ENCODE measurements at places on chromosomes 5 and 9.

DNA sequence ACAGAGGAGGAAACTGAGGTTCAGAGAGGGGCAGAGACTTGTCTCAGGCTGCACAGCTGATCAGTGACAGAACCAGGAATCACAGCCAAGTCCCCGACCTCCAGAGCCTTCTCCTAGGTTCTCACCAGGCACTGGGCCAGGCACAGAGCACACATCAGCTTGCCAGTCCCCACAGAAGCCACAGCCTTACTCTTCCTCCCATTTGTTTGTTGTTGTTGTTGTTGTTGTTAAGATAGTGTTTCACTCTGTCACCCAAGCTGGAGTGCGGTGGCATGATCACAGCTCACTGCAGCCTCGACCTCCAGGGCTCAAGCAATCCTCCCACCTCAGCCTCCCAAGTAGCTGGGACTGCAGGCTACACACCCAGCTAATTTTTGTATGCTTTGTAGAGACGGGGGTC, 41.4 kb downstream of the NAIF1 start:
- no peak for DNase-seq

DNA sequence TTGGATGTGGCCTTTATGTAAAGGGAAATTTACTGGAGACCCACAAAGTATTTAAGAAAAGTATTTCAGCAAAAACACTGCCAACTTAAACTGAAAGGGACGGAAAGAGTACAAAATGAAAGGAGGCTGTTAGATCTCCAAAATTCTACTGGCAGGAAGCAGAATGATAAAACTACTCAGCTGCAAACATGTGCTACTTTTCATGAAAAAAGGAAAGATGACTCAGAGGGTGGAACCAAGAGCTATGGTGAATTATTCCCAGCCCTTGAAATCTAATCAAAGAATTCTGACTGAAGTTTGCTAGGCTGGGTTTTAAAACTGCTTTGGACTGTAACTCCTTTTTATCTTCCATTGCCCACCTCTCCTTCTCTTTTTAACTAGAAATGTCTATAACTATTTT, 58.6 kb upstream of the ZBED3 start:
- DNase-seq, result no peak

DNA sequence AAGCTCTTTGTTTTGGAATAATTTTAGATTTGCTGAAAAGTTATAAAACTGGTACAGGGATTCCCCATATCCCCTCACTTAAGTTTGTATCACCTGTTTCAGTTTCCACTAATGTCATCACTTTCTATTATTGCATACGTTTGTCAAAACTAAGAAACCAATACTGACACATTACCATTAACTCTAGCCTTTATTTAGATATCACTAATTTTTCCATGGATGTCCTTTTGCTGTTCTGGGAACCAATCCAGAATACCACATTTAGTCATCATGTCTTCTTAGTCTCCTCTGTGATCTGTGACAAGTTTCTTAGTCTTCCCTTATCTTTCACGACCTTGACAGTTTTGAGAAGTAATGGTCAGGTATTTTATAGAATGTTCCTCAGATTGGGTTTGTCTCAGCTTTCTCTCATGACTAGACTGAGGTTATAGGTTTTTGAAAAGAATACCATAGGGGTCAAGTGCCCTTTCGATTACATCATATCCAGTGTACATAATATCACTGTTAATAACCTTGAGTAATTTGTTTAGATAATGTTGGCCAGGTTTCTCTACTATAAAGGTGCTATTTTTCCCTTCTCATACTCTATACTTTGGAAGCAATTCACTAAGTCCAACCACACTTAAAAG, 51.9 kb upstream of the NMUR2 start:
- no peak for DNase-seq

GRCh38 chr5:135239453-135240282, 159.4 kb downstream of the MACROH2A1 start:
- DNase-seq, result no peak

DNA sequence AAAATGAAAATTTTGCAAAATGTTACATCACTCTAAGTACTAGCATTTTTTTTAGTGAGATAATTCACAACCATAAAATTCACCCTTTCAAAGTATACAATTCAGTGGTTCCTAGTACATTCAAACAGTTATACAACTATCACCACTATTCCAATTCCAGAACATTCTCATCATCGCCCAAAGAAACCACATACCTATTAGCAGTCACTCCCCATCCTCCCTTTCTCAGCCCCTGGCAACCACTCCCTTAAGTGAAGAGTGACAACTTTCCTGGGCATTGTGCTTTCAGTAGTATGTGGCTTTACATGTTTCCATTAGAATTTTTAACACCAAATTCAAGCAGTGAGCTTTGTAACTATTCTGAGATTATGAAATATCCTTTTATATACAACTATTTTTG, 81.4 kb downstream of the RASEF start:
- DNase-seq, result no peak

GRCh38 chr9:134060546-134060945, 7.3 kb downstream of the BRD3 start:
- no peak for DNase-seq

DNA sequence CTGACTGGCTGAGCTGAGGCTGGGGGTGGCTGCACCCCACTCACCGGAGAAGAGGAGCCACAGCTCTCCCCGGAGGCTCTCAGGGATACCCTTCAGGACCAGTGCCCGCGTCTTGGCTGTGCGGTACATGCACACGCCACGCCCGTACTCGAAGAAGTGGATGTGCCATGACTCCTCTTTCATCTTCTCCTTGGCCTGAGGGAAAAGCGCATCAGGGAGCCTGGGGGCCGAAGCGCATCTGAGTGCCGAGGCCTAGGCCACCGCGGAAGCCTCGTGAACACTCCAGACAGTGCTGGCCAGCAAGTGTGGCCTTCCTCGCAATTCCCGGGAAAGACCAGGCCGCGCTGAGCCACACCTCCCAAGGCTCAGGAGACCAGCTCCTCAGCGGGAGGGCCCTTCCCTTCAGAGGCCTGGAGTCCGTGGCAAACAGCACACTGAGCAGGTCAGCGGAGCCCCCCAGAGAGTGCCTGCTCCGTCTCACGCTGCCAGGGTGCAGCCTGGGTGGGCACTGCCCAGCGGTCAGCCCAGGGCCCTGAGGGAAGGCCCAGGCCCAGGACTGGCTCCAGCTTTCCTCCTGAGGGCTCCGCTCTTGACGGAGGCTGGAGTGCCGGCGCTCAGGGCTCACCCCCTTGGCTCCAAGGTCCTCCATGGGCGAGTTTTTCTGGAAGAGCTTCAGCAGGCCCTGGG, 20.5 kb upstream of the MRNIP start:
- DNase-seq, result no peak

- DNase-seq, result no peak
Measured at GRCh38 chr9:36816371-36816770, 217.7 kb downstream of the PAX5 start.

DNA sequence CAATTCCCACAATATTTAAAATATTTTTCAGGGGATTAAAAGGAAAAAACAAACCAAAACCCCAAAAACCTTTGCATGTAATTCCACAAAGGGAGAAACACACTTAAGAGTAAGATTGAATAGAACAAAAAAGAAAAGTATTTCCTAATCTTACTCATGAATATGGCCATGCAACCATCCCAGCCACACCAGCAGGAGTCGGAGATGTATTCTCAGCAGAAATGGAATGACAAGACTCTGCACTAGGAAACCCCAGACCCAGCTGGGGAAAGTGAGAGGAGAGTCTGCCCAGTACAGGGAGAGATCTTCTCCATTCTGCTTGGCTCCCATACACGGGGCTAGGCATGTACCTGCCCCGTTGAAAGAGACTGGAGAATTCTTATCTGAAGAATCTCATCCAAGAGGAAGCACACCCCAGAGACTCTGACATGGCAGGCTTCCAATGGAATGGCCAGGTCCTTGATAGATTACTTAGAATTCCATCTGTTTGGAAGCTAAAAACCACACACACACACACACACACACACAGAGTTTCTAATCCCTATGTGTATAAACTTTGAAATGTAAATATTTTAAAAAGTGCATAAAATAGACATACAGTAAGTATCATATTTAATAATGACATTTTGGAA, 118.8 kb downstream of the GADD45G start:
- DNase-seq, result no peak

DNA sequence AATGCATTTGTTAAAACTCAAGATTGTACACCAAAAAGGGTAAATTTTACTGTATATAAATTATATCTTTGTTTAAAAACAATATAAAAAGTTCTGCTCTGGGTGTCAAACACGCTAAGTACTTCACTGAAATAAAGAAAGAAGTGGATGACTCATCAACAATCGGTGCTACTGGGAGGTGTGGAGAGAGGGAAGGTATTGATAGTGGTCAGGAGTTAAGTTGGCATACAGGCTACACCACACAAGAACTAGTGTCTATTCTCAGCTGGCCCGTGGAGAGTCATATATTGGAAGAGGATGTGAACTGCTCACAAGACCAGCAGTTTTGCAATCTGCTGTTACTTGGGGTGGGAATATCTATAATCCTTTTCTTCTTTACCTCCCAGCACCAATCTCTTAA, 145.7 kb upstream of the TRPC7 start:
- no peak for DNase-seq

DNA sequence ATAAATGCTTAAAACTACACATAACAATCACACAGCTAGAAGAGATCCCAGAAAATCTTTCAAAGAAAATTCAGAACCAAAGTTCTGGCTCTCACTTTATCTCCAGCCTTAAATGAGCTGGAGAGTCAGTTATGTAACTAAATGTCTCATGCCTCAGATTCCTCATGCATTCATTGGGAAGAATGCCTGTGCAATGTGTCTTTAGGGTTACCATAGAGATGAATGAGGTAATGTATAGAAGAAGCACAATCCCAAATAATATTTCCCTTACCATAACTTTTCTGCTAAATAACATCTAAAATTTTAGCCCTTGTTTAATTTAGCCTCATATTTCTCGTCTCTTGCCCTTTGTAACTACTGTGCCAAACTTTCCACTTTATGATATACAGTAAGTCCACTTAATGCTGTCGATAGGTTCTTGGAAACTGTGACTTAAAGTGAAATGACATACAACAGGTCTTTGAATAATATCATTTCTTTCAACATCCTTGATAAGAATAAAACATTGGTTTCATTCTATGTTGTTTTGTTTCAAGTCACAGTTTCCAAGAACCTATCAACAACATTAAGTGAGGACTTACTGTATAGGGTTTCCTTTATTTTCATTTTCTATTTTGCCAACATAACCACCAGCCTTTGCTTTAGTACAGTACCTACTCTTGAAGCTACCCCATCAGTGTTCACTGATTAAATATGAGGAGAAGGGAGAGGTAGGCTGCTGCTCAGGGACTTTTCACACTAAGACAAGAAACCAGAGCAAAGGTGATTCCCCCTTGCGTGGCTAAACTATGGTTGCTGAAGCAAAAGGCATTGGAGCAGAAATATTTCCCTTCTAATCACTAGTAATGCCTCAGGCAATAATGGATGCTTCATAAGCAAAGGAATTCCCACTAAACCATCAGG, 295.7 kb upstream of the PTGER4 start:
- peak; percentile 52 for DNase-seq

GRCh38 chr9:107566611-107567061, 77.1 kb upstream of the KLF4 start:
- no peak for DNase-seq

GRCh38 chr5:59125011-59125961, 542.4 kb downstream of the RAB3C start:
- DNase-seq, result peak; percentile 20

DNA sequence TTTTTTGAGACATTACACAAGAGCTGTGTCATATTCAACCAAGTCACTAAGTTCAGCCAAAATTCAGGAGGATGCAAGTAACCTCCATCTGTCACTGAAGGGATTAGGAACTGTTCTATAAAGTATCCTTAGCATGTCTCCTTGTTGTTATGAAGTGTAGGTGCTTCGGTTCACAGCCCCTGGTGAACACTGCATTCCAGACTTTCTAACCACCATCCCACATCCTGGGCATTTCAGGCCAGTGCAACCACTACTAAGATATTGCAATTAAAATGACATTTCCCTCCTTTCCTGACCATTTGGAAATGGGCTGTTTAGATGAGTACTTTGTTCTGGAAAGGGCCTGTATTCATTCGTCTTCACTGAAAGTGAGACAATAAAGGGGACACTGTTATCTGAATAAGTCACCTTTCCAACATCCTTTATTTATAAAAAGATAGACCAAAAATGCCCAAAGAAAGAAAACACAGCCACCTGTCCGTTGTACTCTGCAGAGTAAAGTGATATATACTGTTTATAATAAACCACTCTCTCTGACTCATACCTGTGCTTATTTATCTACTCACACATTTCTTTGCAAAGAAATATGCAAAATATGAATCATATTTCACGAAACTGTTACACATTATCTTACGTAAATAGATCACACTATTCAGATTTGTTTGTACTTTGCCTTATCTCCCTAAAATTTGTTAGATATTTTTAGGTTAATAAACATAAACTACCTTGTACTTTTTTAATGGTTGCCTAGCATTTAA, 861.9 kb downstream of the CDH18 start:
- no peak for DNase-seq

DNA sequence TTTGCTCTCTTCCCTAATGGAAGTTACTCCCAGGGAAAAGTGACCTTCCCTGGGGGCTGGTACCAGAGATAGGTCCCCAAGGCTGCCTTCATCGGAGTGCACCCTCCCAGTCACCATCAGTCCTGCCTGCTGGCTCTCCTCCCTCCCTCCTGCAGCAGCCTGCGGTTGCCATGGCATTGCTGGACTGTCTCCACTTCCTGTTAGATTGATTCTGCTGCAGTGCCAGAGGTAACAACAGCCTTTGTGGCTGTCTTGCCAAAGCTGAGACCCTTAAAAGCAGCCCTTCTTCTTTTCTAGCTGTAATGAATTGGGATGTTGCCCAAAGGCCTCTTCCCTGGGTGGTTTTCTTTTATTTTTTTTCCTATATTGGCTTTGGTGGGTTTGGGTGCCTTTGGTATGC, 78.1 kb upstream of the PRLR start:
- no peak for DNase-seq

- peak; percentile 54 for DNase-seq
Measured at GRCh38 chr9:104961238-104961637, 33.3 kb upstream of the ABCA1 start.

- DNase-seq, result no peak
Measured at GRCh38 chr5:40754381-40755092, 1.2 kb downstream of the TTC33 start.

DNA sequence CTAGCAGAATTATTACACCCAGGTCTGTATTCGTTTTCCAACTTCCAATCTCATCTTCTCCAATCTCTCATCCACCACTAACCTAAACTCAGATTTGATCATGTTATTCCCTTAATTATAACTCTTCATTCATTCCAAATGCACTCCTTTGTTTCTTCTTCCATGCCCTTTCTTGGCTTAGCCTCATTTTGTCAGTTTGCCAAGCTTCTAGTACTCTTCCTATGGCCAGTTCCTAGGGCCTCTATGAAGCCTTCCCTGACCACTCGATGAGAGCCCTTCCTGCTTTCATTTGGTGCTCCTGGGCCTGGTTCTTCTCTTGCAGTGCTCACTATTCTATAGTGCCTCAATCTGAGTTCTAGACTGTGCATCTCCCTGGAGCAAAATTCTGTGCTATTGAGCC, 5.8 kb downstream of the FAM219A start:
- DNase-seq, result no peak

- no peak for DNase-seq
Measured at GRCh38 chr5:143752165-143752850, 59.7 kb upstream of the HMHB1 start.

GRCh38 chr5:154485096-154485491, 7.1 kb upstream of the HAND1 start:
- no peak for DNase-seq

- DNase-seq, result no peak
Measured at GRCh38 chr5:88746438-88746882, 136.5 kb downstream of the MEF2C start.

GRCh38 chr5:107655831-107656230, 14.9 kb downstream of the EFNA5 start:
- no peak for DNase-seq

GRCh38 chr9:36818965-36819870, 214.8 kb downstream of the PAX5 start:
- no peak for DNase-seq
